ENCODE measurements at places on chromosomes 6 and 20.
A peak's percentile ranks its signal among the peaks of the same experiment; 100 is the strongest.

GRCh38 chr6:45442716-45443115 is 65.0 kb upstream of the SUPT3H start:
- no peak for DNase-seq

GRCh38 chr6:95294043-95294442 is 283.3 kb upstream of the MANEA start:
- DNase-seq: no peak

DNA sequence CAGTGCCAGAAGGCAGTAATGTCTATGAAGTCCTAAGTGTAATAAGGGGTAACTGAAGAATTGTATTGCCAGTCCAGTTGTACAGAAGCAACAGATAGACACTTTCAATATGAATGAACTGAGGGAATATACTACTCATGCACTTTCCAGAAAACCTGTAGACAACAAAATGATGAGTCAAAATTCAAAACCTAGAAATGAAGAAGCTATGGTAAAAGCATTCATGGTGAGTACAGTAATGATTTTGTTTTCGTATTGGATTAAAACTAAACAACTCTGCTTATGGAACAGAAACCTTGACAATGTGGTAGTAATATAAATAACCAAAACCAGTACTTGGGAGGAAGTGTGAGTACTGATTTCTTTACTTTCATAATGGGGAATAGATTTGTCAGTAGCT is 35.0 kb downstream of the ARMC2 start:
- no peak for DNase-seq

DNA sequence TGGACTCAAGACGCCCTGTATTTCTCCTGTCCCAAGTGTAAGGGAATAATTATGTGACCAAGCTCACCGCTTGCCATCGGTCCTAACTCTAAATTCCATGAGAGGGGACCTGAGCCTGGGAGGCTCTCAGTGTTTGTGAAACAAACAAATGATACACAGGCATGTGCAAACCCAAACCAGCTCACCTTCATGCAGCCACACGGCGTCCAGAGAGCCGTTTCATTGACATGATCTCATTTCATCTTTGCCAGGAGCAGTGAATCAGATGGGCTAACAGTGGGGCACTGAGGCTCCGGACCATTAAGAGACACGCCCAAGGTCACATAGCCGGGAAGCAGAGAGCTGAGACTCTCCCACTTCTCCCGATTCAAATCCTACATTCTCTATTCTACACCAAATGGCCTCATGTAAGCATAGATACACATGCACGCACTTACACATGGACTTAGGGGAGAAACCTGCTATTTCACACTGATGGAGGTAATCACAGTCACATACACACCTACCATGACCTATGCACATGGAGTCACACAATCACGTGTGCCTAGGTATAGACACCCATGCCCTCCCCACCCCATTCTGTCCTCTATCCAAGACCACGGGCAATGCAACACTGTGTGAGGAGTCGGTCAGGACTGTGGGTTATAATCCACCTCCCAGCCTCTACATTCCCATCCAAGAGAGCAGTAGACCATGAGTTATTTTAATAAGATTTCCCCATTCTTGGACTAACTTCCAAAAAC is 1.1 kb downstream of the BNIP5 start:
- no peak for DNase-seq

GRCh38 chr6:99478483-99478882 is 36.7 kb downstream of the USP45 start:
- DNase-seq: no peak

- DNase-seq: no peak
These were observed 42.6 kb upstream of the HDGFL1 start for GRCh38 chr6:22526736-22527135.

GRCh38 chr6:35304299-35304698 is 6.7 kb downstream of the DEF6 start:
- DNase-seq: no peak

GRCh38 chr6:105651969-105652368 is 249.1 kb upstream of the PREP start:
- no peak for DNase-seq

- DNase-seq: no peak
These were observed 33.5 kb upstream of the GCLC start for GRCh38 chr6:53578371-53578770.

GRCh38 chr6:110654096-110654820 is 161.0 kb downstream of the CDK19 start:
- no peak for DNase-seq

GRCh38 chr6:13663986-13664385 is 47.6 kb downstream of the RANBP9 start:
- no peak for DNase-seq

- no peak for DNase-seq
These were observed 57.6 kb upstream of the IPCEF1 start for GRCh38 chr6:154414021-154414813.

DNA sequence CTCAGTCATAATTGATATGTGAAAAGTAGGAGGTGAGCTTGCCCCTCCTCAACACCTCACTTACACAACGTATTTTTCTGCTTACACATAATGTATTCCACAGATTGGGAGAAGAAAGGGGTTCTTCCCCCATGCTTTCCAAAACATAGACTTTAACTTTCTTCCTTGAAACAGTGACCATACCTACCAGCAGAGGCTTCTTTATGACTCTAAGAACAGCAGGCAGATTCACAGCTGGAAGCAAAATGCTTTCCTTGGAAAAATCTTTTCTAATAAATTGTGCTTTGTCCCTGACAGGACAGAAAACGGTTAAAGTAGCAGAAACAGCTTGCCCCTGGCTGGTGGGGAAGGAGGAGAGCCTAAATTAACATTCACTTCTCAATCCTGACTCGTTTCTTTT is 629.1 kb upstream of the IMPG1 start:
- DNase-seq: no peak

DNA sequence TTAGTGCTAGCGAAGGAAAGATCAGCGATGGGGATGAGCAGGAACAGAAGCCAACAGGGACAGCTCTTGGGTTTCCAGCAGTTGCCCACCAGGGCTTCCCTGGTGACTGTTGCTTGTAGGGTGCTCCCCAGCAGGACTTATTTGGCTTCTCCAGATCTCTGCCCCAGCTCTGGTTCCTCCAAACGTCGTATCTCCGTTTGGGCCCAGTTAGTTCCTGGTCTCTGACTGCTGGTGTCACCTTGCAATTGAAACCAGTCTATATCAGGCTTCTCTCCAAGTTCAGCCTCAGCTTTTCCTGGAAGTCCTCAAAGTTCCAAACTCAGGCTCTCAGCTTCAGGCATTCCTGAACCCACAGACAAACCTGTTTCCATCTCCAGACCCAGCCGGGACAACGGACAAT is 70.8 kb upstream of the NXT1 start:
- DNase-seq: no peak

- no peak for DNase-seq
These were observed 11.0 kb upstream of the RAD21L1 start for GRCh38 chr20:1214838-1215261.

- peak; percentile 94 for DNase-seq
These were observed 259.1 kb downstream of the HDGFL1 start for GRCh38 chr6:22828179-22829062.

GRCh38 chr6:150712505-150713252 is 113.0 kb downstream of the PLEKHG1 start:
- DNase-seq: no peak

GRCh38 chr6:2771079-2771478 is 5.9 kb downstream of the WRNIP1 start:
- DNase-seq: no peak

- DNase-seq: no peak
These were observed 10.6 kb downstream of the KCNK17 start for GRCh38 chr6:39303425-39304153.

DNA sequence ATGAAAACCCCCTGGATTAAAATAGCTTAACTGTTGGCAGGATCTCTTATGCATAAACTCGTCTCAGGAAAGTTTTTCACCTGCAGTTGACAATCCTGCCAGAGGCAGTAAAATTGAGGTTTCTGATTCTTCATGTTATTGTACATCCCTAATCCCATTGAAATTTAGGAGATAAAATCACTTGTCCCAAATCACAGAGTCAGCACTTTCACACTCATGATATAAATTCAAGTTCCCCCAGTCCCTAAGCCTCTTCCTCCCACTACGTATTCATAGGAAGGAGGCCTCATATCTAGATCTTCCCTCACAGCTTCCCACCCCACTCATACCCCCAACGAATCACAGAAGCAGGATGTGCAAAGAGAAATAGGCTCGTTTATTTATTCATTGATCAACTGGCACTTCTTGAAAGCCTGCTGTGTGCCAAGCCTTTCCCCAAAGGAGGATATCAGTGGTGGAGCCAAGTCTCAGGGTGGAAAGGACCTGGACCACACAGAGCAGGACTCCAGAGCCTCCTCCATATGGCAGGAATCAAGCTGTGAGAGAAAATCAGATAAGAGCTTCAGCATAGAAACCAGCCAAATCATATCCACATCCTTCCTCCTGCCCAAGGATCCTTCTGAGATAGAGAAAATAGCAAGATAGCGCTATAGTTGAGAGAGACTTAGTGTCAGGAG is 2.3 kb downstream of the SLPI start:
- DNase-seq: no peak

GRCh38 chr6:41937472-41937860 is 4.1 kb downstream of the CCND3 start:
- no peak for DNase-seq

- peak; percentile 53 for DNase-seq
These were observed 31.1 kb downstream of the PLG start for GRCh38 chr6:160733050-160733646.

- DNase-seq: no peak
These were observed 23.6 kb upstream of the ECHDC1 start for GRCh38 chr6:127367023-127367375.

DNA sequence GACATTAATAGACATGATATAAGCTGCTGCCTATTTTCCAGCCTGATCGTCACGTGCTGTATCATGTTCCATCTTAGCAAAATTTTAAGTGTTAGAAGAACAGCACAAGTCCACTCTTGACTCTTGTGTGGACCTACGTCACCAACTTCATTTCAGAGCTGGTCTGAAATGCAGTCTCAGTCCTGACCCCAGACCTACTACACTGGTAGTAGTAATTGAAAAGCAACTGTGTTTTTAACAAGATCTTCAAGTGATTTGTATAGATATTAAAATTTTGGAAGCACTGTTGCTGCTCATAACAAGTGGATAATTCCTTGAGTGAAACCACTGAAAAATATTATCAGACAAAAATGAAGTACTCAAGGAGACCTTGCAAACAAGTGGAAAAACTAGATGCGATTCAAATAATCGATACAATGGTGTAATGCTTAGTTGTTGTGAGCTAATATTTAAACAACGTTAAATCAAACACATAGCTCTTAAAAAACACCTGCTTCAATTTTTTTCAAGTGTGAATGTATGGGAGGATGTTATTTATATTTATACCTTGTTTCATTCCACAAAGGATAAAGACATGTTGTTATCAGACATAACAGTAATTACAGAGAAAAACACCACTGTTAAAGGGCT is 110.9 kb upstream of the JAG1 start:
- DNase-seq: no peak

DNA sequence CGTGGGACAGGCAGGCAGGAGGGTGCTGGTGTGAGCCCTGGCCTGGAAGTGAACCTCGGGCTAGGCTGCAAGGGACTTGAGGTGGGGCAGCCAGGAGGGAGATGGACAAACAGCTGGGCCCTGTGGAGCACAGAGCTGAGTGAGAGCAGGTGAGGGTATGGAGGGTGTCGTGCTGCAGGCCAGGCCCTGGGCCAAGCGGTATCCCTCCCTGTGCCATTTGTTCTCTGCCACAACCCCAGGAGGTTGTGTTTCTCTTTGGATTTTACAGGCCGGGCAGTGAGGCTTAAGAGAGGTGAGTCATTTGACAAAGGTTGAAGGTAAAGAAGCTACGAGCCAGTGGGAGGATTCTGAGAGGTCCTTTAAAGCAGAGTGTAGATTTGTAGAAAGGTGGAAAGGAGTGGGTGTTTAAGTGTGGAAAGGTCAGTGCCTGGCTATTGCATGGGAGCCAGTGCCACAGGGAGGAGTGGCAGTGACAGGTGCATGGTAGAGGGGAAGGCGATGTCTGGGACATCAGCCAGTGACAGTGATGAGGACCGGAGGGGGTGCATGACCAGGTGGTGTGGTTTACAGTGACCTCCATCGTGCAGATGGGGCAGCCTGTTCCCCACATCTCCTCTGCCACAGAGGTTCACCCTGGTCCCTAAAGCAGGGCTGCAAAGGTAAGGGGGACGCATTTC is 39.8 kb downstream of the GMPR start:
- no peak for DNase-seq

GRCh38 chr20:49230561-49231133 is 11.4 kb downstream of the DDX27 start:
- no peak for DNase-seq

DNA sequence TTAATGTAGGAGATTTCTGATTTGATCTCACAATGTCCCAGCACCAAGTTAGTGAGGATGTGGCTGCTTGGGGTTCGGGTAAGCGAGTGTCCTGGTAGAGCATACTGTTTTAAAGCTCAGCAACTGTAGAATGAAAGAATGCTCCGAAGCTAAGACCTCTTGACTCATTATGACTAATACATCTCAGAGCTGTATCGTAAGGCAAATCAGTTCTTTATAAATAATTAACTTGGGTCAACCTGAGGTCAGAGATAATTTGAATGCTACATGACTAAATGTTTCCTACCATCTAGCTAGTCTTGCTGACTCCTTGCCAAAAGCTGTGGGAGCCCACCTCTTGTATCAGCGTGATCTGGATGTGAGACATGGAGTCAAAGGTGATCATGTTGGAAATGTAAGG is 128.8 kb upstream of the PDE7B start:
- DNase-seq: peak; percentile 89
